ENCODE measurements at places on chromosomes 3 and 15.

DNA sequence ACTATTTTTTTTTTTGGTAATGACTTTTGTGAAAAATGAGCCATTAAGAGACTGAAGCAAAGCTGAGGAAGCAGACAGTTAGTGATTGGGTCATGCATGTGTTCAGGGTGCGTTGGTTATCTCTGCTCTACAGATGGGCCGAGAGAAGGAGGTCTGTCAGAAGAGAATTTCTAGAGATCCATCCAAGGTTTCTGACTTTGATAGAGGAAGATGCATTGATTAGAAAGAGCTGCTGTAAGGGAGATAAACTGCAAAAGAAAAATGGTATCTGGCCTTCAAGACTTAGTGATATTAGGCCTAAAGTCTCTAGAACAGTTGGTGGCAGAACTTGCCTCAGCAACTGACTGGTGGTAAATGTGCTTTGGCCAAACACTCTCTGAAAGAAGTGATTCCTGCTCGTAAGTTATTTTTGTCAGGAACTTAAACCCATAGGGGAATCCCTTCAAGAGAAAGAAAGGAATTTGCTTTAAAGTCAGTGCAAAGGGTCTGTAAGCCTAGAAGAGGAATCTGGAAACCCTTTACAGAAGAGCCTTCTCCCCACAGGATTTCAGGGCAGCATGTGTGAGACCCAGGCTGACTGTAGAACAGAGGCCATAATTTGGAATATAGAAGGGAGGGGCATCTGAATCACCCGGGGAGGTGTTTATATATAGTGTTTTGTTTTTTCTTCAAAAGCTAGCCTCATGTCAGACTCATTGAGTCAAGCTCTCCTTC lies 67.8 kb downstream of the OPA1 start:
- DNase-seq = no peak

- DNase-seq = no peak
Measured at GRCh38 chr15:70783041-70783440, 19.7 kb upstream of the UACA start.

- DNase-seq = no peak
Measured at GRCh38 chr15:57519806-57520205, 71.9 kb upstream of the MYZAP start.

DNA sequence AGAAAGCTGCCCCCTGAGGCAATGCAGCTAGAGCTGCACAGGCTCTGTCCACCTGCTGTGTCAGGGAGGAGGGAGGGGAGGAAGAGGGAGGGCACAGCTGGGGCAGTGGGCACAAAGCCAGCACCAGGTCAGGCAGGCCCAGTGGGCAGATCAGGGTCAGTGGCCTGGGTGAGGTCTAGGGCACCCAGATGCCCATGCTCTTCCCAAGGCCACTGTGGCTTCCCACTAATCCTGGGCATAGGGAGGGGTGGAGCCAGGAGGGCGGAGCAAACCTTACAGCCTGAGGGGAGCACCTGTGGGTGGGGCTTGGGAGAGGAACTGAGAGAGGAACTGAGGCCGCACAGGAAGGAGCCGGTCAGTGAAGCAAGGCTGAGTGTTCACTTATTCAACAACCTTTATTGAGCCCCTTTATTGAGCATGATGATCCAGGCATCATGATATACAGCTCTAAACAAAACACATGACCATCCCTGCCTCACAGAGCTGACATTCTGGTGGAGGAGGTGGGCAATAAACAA lies 55.0 kb downstream of the RHCG start:
- no peak for DNase-seq

DNA sequence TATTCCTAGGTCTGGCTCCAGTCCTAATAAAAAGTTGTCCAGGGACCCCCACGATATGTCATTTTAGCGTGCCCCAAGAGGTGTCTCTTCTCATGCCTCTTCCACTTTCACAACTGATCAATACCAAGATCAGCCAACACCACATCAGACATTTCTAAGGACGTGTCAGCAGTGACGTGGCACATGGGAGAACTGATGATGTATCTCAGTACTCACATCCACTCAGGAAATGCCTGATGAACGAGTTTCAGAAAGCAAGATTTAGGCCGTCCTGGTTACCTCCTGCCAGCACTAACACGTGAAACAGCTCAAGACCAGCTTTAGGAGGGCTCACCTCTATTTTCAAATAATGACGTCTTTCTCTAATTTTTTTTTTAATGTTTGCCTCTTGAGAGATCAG lies 19.6 kb downstream of the VGLL4 start:
- peak; percentile 47 for DNase-seq

DNA sequence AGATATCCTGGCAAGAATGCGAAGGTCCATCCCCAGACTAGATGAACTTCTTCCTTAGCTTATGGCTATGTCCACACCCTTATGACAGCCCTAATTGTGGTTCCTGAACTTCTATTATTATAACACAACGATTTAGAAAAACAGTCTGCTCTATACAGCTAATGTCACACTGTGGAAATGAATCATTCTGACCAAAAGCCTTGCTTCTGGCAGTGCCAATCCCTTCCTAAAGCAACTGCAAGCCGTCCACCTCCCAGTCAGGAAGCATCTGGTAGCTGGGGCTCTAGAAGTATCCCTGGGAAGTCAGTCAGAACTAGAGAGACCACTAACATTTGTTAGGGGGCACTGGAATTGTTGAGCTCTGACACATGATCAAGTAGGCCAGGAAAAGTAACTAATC lies 45.0 kb downstream of the MYO5A start:
- peak; percentile 50 for DNase-seq

GRCh38 chr15:91947293-91947679 lies 93.8 kb downstream of the SLCO3A1 start:
- no peak for DNase-seq

DNA sequence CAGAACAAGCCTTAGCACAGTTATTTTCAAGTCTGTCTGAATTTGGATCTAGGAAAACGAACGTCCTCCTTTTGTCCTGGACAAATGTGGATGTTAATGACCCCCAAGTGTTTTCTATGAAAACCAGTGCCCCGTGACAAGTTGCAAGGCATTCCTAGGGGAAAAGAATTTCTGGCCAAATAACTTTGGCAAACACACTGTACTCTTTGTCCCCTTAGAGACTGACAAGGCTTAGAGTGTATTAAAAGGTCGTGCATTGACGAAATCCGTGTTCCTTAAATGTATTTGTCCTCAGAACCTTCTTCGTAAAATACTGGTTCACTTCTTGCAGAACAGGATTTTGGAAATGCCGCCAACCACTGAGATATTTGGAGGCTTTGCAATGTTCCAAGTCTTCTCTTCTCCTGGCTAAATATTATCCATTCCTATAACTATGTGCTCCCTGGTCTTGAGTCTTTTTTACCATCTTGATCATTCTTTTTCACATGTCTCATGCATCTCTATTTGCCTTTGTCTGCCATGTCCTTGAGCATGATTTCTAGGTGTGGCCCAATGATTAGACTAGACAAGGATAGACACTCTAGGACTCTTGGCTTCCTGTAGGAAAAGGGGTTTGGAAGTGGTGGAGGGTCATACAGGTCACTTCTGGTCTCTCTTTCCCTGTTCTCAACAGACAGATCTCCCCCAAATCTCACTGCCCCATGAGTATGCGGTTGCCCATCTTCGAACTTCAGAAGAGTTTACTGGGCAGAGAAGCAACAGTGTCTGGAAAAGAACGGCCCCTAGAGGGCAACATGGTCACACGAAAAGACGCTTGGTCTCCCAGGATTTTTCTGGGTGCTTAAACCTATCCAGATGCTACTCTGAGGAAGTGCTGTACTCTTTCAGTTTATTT lies 117.5 kb downstream of the EDEM1 start:
- peak; percentile 49 for DNase-seq

GRCh38 chr3:32384938-32385337 lies 6.7 kb upstream of the CMTM7 start:
- DNase-seq = peak; percentile 38

GRCh38 chr15:67043939-67044771 lies 21.2 kb upstream of the SMAD3 start:
- peak; percentile 95 for DNase-seq

DNA sequence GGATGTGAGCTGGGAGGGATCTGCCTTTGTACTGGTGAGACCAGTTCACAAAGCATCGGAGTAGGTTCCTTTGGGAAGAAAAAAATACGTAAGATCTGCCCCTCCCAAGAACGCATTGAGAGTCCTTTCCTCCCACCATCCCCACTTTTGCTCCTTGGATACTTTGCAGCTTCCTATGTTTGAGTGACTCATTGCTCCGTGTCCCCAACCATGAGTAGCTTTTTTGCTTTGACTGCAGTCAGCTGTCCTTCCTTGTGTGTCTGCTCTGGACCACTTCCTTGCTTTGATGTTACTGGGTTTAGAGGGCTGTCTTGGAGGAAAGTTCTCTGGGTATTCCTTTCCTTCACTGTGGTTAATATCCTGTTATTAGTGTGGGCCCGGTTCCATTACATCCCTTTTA lies 43.2 kb upstream of the PTPN23 start:
- no peak for DNase-seq

GRCh38 chr15:97691799-97692198 lies 268.7 kb upstream of the ARRDC4 start:
- no peak for DNase-seq

DNA sequence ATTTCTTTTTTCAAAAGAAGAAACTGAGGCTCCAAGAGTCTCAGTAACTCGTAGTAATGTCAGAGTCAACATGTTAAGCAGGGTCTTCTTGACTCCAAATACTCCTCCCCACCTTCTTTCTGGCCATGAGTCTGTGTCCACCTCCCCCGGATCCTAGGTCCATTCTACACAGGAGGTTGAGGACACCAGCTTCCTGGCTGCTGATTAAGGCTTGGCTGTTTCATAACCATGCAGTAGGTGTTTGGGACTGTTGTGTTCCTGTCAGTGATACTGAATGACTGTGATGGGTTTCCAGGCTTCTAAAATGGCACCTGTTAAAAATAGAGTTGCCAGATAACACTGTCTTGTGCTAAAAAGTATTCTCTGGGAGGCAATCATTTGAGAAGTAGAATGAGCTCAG lies 130.8 kb upstream of the IL12A start:
- no peak for DNase-seq

- no peak for DNase-seq
Measured at GRCh38 chr3:188090620-188091309, 63.2 kb upstream of the LPP start.

DNA sequence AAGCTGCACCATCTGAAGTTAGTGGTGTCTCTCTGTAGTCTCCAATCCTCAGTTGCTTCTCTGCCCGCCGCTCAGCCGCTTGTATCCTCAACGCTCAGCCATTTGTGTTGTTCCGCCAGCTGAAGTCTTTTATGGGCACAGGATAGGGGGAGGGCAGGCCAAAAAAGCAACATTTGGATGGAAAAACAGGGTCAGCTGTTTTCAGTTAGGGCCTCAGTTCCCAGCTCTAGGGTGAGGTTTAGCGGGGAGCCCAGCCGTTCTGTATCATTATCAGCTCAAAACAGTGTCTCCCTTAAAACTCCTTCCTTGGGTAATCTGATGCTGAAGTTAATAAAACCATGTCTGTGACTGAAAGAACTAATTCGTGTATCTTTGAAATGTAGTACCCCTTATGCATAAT lies 329.5 kb upstream of the AZI2 start:
- DNase-seq = no peak
